C1 segment of cervical spinal cord (tissue), 14 donors: ENCODE measurements at places on chromosomes 3 and 15.
A peak's percentile ranks its signal among the peaks of the same experiment; 100 is the strongest.

DNA sequence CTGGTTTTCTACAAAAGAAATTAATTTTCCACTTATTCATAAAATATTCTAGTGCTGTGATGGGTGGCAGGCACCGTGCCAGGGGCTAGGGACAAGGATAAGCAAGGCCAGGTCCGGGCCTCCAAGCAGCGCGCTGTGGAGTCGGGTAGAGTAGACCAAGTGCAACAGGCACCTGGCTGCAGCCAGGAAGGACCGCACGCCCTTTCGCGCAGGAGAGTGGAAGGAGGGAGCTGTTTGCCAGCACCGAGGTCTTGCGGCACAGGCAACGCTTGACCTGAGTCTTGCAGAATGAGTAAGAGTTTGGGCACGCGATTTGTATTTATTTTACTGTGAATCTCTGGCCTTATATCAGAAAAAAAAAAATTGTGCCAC lies at the start of gene CASR:
Gene CASR, plus strand, starts transcription at position 148 of the 372 bp plus-strand sequence. CDS start 70,522 bp downstream, outside the sequence.
- no peak for DNase-seq

DNA sequence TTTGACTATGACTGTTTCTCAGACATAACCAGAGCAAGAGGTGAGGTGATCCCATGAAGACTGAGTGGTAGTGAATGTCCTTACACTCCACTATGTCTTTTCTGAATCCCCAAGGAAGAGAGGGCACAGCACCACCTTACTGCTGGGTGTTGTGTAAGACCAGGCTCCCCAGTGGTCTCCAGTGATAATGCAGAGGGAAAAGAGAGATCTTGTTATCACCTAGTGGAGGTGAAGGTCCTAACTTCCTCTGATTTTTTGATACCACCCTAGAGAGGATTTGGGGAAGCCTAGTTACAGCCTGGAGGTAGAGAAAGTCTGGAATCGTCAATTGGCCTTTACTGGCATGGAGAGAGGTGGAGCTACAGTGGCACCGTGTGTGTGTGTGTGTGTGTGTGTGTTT lies 288.0 kb upstream of the BCHE start:
- no peak for DNase-seq

DNA sequence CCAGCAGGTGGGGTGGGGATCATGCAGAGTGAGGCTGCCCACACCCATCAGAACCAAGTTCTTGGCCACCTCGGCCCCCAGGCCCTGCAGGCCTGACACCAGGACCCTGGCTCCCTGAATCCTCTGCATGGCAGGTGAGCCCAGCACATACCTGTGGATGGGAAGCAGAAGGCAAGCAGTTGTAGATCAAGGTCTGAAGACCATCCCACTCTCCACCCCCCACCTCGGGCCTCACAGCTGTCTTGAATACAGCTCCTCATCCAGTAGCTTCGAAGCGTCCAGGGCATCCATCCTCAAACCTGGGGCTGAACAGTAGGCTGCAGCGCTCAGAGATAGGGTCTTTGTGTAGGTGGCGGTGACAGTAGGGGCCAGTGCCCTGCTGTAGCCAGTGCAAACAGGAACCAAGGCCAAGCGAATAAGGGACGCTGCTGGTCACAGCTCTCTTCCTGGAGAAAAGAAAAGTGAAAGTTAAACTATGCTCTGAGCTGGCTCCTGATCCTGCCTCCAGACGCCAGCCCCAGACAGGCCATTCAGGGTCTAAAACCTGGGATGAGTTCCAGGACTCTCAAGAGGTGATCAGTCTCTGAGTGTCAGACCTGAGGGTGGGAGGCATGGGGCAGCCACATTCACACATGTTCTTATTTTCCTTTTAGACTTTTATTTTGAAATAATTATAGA lies at the start of gene UBA7:
Gene UBA7, minus strand, starts transcription at position 457 of the 678 bp plus-strand sequence. Its CDS starts 166 bp downstream, at position 291.
- DNase-seq, result peak; percentile 34

DNA sequence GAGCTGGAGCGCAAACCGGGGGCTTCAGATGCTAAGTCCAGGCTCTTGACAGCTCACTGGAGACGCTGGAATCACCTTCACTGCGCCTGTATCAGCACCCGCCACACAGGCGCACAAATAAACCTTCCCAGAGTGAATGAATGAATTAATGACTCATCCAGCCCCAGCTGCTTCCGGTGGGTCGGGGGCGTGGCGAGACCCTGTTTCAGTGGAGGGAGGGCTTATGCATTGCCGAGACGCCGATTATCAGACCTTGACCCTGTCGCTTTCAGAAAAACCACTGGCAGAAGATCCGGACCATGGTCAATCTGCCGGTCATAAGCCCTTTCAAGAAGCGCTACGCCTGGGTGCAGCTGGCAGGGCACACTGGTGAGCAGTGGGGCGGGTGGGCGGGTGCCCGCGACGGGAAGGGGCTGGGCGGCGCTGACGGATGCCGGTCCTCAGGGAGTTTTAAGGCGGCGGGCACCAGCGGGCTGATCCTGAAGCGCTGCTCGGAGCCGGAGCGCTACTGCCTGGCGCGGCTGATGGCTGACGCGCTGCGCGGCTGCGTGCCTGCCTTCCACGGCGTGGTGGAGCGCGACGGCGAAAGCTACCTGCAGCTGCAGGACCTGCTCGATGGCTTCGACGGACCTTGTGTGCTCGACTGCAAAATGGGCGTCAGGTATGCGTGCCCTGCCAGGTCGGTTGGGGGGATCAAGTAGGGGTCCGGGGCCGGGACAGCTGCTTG lies 7.7 kb downstream of the ITPKA start:
- no peak for DNase-seq

GRCh38 chr15:25900901-25901300 lies 37.8 kb upstream of the ATP10A start:
- DNase-seq, result no peak

- DNase-seq, result peak; percentile 61
These were observed 6.5 kb upstream of the DNASE1L3 start for GRCh38 chr3:58217209-58217811.

DNA sequence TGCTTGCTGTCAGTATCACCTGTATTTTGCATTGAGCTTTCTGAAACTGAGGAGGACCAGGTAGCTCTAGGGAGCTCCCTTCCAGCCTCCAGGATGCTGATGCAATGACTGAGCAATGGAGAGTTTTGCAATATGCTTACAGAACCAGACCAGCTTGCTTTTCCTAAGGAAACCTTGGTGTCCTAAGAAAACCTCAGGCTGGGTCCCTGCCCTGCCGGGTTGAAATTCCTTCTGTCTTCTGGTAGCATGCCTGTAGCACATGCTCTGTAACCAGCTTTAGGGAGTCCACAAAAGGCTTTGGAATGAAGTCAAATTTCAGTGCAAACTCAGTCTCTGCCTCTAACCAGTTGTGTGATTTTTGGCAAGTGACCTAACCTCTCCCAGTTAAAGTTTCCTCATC lies 65.8 kb upstream of the GSK3B start:
- DNase-seq, result no peak

- DNase-seq, result no peak
These were observed 15.1 kb downstream of the KNG1 start for GRCh38 chr3:186732169-186732766.

DNA sequence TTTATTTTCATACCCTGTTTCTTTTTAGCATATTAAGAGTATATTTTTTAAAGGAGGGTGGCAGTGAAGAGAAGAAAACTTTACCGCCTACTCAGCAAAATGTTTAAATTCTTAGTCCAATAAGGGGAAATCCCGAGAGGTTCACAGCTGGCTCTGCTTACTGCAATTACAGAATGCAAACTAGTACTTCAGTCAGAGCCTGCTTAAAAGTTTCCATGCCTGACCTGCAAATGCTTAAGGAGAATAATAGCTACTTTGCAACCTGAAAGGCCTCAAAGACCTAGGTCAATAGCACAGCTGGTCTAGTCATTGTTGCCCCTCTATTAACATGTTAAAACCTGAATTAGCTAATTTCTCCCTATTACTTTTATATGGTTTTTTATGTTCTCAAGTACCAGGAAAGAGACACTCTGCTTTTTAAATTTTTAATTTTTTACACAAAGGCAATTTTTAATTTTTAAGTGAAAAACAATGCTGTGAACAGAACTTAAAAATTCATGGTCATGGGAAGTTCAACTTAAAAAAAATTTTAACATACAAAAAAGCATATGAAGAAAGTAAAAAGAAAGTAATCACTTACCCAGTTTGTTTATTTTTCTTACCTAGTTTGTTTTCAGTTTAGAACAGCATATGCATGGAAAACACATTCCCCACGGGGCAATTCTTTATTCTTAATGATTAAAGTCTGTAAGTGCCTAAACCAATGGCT lies 79.2 kb downstream of the P3H2 start:
- DNase-seq, result no peak

- no peak for DNase-seq
These were observed 1066.5 kb downstream of the PLOD2 start for GRCh38 chr3:145094355-145094941.

- DNase-seq, result peak; percentile 2
These were observed 70.5 kb upstream of the ATP10A start for GRCh38 chr15:25933456-25934158.

DNA sequence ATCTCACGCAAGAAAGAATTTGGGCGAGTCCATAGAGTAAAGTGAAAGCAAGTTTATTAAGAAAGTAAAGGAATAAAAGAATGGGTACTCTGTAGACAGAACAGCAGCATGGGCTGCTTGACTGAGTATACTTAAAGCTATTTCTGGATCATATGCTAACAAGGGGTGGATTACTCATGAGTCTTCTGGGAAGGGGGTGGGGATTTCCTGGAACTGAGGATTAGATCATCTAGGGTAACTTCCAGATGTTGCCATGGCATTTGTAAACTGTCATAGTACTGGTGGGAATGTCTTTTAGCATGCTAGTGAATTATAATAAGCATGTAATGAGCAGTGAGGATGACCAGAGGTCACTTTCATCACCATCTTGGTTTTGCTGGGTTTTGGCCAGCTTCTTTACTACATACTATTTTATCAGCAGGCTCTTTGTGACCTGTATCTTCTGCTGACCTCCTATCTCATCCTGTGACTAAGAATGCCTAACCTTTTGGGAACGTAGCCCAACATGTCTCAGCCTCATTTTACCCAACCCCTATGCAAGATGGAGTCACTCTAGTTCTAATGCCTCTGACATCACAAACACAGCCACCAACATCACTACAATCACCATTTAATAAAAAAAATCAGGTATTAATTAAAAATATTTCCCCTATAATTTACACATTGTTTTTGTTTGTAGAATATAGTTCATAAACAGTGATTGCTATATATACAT lies 890.7 kb upstream of the EPHA6 start:
- DNase-seq, result no peak

GRCh38 chr3:173737167-173737808 lies 339.7 kb downstream of the NLGN1 start:
- no peak for DNase-seq

DNA sequence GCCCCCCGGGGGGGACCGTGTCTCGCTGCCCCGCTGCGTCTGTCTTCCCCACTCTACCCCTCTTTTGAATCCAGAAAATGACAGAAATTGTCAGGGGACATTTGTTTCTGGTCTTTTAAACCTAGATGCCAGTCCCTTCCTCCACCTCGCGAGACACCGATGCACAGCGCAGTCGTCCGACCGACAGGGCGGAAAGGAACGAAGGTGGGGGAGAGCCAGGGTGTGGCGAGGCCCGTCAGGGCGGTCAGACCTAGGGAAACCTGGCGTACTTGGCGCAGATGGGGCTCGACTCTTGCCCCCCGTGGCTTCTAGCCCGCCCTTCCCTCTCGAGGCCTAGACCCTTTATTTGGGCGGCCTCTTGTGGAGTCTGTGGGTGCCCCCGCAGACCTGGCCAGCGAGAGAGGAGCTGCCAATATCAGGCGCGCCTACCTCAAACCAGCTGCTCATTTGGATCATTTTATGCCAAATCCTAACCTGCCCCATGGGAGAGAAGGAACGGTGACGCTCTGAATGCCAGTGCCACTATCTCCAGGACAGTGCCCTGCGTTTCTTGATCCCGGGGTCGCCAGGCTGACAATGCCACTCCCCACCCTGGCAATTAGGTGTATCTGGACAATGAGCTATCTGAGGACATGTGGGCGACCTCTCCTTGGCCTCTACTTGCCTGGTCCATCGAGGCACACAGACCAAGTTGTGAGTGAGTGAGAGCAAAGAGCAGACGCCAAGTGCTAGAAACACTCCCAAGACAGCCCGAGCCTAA lies 500 bp upstream of the RAB6B start:
- DNase-seq, result no peak

- DNase-seq, result no peak
These were observed 8.5 kb downstream of the HOMER2 start for GRCh38 chr15:82944056-82944455.

- DNase-seq, result no peak
These were observed 77.6 kb upstream of the CHD2 start for GRCh38 chr15:92822216-92823144.

DNA sequence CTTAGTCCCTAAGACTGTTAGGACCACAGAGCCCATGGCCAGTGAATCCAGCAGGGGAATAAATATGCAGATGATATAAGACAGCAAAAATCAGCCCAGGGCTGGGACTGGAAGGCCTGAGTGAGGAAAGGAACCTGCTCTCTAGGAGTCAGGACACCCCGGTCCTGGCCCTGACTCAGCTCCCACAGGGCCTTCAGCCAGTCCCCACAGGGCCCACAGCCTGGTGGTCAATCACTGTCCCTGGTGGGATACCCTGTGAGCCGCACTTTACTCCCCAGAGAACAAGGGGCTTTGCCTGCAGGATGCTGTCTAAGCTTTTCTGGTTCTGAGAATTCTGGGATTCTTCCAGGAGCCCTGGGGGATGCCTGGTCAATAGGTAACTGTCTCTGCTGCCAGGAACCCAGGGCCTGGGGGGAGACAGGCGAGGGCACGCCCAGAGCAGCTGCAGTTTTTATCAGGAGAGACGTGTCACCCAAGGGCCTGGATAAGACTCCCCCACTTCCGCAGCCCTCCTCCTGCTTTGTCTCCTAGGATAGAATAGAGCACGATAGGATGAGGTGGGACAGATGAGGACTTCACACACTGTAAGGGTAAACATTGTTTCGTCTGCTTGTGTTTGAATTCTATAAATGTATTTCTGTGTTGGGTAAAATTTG lies 49.5 kb upstream of the MCF2L2 start:
- no peak for DNase-seq

- no peak for DNase-seq
These were observed 267.7 kb downstream of the XXYLT1 start for GRCh38 chr3:195003006-195003892.

- no peak for DNase-seq
These were observed 1.9 kb downstream of the FSD2 start for GRCh38 chr15:82803793-82804574.

- DNase-seq, result no peak
These were observed 70.5 kb downstream of the KLHL25 start for GRCh38 chr15:85723960-85724945.

DNA sequence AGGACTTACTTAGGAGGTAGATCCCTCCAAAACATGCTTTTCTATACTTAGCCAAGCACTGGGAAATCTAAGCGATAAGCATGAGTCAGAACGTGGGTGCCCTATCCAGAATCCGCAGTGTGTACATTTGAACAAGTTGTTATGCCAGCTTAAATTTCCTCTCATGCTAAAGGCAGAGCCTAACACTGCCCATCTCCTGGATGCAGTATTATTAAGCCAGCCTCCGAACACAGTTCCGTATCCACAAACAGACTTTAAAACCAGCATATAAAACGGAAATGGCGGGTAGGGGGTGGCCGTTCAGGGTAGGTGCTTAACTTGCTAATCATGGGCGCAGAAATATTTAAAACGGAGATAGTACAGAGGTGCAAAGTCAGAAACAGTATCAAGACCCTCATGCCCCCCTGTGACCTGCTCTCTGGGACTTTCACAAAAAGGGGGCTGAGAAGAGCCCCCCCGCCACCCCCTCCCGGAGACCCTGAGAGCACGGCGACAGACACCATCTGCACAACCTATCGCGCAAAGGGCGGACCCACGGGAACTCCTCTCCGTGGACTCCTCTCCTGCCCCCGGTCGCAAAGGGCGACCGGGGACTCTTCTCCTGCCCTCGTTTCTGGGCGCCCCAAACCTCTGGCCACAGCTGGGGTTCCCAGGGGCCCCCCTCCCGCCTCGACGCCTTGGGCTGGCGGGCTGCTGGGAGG lies 889 bp upstream of the LRRIQ4 start:
- DNase-seq, result no peak
